Cardiac fibroblast (primary cell): ENCODE measurements at places on chromosomes 2 and 18.
A peak's percentile ranks its signal among the peaks of the same experiment; 100 is the strongest.

- no peak for DNase-seq
Observed at GRCh38 chr2:69605284-69605683, 38.3 kb downstream of the AAK1 start.

DNA sequence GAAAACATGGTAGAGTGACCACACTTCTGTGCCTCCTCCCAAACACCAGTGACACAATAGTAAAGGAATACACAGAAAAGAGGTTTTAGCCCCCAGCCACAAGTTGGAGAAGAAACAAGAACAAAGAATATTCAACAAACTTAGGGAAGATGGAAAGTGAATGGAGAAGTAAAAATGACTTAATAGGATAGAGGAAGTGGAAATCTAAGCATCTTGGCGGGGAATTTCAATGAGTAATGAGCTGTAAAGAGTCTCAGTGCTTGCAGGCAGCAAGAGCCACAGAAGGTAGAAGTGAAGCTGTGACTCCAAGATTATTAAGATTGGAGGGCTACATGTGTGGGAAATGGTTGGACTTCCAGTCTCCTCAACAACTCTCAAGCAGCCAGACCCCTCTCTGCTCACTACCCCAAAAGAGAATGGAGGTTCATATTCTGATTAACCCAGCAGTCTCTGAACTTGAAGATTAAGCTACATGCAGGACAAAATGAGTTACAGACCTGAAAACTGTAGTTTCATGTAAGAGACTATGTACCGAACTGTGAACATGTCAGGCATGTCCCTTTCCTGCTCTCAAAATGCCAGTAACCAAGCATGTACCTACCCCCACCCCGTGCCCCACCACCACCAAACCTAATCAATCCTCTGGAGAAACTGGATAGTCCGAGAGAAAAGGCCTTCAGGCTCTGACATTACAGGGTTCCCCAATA lies 16.9 kb upstream of the HNRNPLL start:
- DNase-seq, result no peak

GRCh38 chr2:151423760-151424159 lies 14.1 kb downstream of the RIF1 start:
- DNase-seq, result no peak

GRCh38 chr18:60847517-60847916 lies 474.9 kb upstream of the MC4R start:
- no peak for DNase-seq

GRCh38 chr2:3279236-3279960 lies 98.2 kb downstream of the EIPR1 start:
- no peak for DNase-seq

DNA sequence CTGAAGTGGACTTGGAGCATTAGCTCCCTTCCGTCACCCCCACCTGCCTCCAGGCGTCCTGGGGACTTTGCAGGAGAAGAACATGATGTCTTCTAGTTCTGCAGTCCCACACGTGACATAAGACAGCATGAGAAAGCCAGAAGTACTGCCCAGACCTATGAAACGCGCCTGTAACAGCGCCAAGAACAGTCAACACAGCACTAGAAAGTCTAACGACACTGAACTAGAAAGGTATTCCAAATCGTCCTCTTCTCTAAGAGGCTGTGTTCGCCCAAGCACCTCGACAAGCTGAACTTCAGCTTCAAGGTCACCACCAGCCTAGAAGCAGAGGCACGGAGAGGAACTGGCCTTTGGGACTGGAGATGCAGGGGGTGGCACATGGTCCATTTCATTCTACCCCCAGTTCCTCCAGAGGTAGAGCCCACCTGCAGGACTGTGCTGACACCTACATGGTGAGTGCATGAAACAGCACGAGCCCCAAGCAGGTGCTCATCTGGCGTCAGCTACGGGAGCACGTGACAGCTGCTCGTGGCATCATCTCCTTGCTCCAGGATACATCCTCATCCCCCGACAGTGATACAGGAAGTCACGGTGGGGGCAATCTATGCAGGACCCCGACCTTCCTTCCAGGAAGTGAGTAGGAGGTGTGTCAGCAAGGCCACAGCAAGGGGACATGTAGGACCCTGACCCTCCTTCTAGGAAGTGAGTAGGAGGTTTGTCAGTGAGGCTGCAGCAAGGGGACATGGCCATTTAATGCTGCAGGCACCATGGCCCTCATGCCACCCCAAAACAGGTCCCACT lies 3.7 kb downstream of the HDAC4 start:
- DNase-seq, result no peak

DNA sequence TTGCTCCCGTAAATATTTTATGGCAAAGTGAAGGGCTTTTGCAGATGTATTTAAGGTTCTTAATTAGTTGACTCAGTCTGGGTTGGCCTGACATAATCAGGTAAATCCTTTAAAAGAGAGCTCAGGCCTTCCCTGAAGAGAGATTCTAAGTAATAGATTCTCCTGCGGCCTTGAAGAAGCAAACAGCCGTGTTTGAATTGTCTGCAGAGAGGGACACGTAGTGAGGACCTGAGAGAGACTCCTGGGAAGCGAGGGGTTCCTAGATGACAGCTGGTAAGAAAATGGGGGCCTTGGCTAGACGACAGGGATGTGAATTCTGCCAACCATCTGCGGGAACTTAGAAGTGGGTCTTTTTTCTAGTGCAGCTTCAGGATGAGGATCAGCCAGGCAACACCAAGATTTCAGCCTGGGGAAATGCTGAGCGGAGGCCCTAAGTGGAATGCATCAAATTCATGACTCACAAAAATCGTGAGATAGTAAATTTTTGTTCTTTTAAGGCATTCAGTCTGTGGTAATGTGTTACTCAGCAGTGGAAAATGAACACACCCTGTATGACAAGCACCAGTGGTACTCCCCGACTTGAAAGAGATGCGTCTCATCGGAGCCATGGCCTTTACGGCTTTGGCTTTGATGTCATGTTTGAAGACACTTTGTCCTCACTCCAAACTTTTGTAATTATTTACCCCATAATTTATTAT lies 62.1 kb upstream of the SMIM21 start:
- DNase-seq, result peak; percentile 97

GRCh38 chr2:170396799-170397459 lies 219.0 kb downstream of the MYO3B start:
- DNase-seq, result peak; percentile 6

- peak; percentile 68 for DNase-seq
Observed at GRCh38 chr2:9941196-9941995, 10.1 kb upstream of the GRHL1 start.

GRCh38 chr18:55447672-55448018 lies 140.3 kb downstream of the TCF4 start:
- DNase-seq, result no peak

DNA sequence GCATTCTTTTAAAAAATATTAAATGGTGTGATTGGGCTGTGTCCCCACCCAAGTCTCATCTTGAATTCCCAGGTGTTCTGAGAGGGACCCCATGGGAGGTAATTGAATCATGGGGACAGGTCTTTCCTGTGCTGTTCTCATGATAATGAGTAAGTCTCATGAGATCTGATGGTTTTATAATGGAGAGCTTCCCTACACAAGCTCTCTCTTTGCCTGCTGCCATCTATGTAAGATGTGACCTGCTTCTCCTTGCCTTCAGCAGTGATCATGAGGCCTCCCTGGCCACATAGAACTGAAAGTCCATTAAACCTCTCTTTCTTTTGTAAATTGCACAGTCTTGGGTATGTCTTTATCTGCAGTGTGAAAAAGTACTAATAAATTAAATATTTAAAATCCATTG lies 10.3 kb downstream of the PPM1B start:
- no peak for DNase-seq

DNA sequence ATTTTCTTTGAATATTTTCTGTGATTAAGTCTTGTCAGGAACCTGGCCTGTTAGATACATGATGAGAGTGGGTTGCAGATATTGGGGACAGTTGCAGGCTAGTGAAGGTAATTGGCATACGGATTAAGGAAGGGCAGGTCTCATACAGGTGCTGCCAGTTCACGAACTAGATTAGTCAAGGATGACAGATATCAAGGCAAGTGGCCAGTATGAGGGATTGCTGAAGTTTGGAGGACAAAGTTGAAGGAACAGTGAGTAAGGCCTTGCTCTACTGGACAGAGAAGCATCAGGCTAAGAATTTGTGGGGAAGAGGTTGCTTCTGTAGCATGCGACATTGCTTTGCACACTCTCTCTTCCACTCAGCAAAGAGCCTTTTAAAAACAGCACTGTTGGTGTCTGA lies 12.8 kb upstream of the NCOA1 start:
- no peak for DNase-seq

- DNase-seq, result no peak
Observed at GRCh38 chr2:1987379-1987778, 243.1 kb upstream of the PXDN start.

DNA sequence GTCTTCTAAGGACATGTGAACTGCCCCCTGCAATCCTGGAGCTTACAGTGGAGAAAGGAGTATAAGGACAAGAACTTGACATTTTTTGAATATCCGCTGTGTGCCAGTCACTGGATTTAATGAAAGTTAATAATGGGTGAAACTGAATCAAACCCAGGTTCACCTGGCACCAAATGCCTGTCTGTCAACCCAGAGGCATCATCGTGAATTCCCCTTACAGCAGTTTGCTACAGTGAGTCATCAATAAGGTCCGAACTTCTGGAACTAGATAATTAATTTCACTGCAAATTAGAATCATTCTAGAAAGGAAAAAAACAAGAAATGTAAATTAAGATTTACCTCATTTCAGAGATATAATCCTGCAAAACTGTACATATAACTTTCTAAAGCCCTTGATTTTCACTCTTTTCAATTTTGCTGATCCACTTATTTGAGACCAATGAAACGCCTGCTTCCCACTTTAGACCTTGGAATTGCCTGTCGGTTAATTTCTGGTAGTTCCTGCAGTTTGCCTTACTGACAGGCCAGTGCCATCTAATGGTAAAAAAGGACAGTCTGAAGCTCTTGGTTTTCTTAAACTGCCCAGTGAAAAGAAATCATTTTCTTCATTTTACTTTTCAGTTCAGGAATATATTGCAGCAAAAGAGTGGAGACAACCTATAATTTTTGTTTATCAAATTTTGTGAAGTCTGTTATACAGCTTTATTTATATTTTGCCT lies 8.2 kb downstream of the DSG2 start:
- peak; percentile 63 for DNase-seq

DNA sequence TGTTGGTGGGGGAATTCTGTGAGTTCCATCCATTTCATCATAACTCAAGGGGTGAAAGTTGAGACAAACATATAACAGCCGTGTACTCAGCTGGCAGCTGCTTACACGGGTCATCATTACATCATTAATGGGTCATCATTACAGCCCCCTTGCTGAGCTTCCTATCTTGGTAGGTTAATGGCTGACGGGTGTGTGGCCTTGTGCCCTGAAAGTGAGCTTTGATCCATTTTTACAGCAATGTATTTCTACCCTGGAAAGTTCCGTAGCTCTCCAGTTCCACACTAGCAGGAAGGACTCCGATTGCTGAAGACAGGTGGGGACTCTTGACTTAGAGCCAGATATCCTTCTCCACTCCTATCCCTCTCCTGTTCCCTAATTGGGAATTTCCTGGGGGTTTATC lies 105.2 kb upstream of the DLX2 start:
- no peak for DNase-seq

GRCh38 chr2:232341739-232342126 lies 36.8 kb upstream of the ALPP start:
- no peak for DNase-seq

GRCh38 chr18:5649439-5649838 lies 105.6 kb upstream of the EPB41L3 start:
- no peak for DNase-seq

GRCh38 chr2:73961823-73962615 lies 22.7 kb upstream of the TET3 start:
- no peak for DNase-seq

DNA sequence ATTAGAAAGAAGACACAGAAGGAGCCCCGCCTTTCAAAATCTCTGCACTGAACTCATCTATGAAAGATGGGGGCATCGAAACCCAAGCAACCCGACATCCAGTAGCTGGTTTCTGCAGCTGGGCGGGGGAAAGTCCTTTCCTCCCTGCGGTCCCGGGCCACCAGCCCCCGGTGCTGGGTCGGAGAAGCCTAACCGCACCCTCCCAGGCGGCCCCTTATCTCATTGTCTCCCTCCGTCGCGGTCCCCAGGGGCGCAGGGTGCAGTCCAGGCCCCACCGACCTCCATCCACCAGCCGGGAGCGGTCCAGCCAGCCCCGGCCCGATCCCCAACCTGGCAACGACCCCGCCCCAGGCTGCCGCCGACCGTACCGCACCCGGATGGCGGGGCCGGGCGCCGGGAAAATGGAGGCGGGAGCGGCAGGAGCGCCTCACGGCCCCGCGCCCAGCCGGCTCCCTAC lies 452 bp downstream of the RAPH1 start:
- peak; percentile 27 for DNase-seq

- no peak for DNase-seq
Observed at GRCh38 chr2:239436669-239437335, 36.0 kb upstream of the HDAC4 start.

GRCh38 chr2:102337481-102338386 lies 17.9 kb upstream of the IL18R1 start:
- DNase-seq, result peak; percentile 74

DNA sequence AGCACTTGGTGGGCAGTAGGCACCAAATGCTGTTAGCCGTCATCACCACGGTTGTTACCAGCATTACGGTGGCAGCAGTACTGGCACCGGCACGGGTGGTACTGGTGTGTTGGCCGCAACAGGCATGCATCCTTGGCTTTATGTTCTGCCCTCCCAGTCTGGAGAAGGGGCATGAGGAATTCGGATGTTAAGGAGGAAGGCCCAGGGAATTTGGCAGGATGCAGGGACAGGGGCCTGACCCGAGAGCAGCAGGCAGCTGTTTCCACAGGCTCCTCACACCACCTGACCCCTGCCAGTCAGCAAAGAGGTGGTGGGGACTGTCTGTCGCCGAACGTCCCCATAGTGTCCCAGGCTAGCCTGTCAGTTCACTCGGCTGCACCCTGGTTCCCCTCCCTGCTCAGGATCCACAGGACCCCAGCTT lies 79.0 kb downstream of the EDAR start:
- no peak for DNase-seq

DNA sequence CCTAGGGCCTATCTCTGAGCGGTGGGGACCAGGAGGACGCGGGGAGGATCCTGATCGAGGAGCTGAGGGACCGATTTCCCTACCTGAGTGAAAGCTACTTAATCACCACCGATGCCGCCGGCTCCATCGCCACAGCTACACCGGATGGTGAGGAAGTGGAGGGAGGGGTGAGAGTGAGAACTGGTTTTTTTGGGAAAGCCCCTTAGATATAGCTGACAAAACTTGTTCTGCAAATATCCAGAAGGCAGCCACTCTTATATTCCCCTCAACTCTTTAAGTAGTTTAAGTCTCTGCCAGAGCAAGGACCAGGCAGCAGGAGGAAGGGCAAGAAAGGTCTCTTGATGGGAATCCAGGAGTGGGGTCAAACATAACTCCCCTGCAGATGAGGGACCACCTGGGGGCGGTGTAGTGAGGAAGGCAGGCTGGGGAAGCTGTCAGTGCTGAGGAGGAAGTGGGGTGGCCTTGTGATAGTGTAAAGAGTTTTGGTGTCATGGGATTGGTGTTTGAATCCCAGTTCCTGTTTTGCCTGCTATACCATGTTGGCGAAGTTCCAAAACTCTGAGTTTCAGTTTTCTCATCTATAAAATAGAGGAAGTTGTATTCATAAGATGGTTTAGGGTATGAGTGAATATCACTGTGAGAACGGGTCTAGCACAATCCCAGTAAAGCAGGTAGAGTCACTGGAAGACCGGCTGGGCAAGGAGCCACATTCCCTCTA lies 3.4 kb downstream of the NAGK start:
- no peak for DNase-seq

- no peak for DNase-seq
Observed at GRCh38 chr2:238415893-238416292, 10.8 kb upstream of the ASB1 start.

GRCh38 chr2:184879671-184880070 lies 281.3 kb downstream of the ZNF804A start:
- DNase-seq, result peak; percentile 49
